ENCODE measurements at places on chromosomes 3 and 15.

DNA sequence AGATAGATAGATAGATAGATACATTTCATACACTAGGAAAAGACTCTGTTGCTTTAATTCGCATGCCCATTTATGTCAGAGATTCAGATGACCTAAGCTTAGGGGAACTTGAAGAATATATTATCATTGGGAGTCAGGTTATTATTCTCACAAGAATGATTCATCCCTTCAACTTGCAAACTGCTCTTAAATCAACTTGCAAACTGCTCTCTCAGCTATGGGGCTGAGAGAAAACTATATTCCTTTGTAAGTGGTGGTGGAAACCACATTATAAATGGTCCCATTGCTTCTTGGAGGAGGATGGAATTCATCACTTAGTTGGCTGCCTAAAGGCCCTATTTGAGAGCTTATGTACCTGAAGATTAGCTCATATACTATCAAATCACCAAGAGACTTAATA lies 160.9 kb upstream of the STAC start:
- DNase-seq: peak; percentile 90

DNA sequence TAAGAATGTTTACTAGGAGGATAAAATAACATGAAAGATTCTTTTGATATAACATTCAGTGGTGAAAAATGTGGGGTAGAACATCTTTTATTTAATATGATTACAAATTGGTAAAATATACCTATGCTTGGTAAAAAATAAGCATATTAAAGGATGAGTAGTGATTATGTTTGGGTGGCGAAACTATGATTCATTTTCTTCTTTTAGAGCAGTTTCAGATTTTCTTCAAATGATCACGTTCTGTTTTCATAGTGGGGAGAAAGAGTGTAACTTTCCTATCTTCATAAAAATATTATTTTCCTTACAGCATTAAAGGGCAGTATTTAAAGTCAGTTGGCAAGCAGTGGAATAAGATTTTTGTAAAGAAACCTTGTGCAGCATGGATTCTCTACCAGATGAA lies 15.5 kb downstream of the DZIP3 start:
- no peak for DNase-seq

DNA sequence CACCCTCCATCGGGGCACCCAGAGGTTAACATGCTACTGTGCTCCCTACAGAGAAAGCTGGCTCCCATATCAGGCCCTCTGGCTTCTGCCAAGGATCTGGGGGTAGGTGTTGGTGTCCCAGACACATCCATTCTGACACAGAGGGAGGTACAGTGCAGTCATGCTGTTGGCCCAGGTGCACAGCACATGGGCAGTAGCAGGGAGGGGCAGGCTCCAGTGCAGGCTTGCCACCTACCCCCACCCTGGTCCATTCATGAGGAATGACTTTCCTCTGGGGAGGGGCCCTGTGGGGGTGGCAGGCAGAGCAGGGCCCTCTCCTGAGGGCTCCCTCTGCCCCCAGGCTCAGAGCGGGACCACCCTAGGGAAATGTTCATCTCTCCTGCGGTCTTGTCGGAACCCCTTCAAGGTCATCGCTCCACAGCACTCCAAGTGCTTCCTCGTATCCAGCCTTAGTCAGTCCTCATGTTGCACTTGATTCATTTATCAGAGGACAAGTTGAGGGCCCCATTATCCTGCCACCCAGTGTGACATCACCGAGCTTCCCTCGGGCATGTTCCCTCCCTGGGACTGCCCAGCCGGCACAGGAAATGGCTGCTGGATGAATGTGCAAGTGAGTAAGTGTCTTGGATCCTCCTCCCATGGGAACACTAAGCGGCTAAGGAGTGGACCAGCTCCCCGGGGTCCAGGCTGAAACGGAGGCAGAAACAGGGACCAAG lies 10.0 kb downstream of the DUSP7 start:
- DNase-seq: peak; percentile 98

DNA sequence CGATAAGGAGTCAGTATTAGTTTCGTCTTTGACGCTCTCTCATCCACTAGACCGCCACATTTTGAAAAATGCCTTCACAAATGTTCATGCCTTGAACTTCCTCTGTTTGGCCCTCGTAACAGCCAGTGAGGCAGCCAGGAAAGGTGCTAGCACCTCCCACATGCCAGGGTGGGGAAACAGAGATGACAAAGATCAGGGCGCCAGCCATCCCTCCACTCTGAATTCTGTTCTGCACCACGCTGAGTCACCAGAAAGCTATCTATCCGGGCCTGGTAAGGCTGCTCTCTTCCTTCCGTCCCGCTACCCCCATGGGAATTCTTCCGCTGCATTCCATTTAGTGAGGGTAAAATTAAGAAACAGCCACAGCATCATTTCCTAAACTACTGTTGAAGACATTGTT lies 31.3 kb upstream of the BCL2L10 start:
- DNase-seq: peak; percentile 93

- no peak for DNase-seq
Measured at GRCh38 chr3:3201611-3202010, 22.1 kb upstream of the CRBN start.

DNA sequence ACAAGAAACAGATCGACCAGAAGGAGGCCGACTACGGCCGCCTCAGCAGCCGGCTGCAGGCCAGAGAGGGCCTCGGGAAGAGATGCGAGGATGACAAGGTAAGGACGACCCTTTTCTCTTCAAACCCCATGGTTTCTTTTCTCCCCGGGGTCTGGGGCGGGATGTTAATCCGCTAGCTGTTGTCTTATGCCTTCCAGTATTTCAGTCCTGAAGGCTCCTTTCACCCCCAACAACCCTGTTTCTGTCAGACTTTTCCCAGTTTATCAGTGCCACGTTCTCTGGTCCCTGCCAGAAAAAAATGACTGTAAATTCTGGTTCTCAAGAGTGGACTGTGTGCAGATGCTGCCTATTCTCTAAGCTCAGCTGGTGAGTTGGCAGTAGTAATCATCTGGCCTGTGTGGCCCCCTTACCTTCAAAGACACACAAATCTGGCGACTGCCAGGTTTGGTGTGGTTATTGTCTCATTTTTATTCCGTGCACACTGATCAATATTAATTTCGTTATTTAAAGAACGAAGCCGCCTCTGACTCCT lies 806 bp downstream of the GOLM2 start:
- peak; percentile 1 for DNase-seq

DNA sequence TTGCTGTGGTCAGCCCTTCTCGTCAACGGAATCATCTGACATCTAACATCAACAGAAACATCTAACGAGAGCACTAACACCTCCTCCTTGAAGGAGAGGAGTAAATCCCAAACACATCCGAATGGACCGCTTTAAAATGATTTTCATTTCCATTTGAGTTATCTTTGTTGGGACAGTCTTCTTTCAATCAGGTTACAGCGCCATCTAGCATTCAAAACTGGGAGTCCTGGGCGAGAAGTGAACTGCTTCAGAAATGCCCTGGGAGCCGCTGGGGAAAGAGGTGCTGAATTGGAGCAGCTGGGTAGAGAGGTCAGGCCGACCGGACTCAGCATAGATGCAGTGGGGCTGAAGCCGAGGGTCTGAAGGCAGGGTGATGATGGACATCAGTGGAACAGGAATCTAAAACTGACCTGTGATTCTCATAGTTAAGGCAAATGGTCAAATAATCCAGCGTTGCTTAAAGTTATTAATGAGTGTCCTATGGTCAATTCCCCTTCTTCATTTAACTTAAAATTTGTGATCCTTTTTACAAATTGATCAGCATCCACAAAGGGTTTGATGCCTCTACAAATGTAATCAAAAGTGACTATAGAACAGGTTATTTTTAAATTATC lies 170.0 kb upstream of the NDN start:
- DNase-seq: peak; percentile 17

DNA sequence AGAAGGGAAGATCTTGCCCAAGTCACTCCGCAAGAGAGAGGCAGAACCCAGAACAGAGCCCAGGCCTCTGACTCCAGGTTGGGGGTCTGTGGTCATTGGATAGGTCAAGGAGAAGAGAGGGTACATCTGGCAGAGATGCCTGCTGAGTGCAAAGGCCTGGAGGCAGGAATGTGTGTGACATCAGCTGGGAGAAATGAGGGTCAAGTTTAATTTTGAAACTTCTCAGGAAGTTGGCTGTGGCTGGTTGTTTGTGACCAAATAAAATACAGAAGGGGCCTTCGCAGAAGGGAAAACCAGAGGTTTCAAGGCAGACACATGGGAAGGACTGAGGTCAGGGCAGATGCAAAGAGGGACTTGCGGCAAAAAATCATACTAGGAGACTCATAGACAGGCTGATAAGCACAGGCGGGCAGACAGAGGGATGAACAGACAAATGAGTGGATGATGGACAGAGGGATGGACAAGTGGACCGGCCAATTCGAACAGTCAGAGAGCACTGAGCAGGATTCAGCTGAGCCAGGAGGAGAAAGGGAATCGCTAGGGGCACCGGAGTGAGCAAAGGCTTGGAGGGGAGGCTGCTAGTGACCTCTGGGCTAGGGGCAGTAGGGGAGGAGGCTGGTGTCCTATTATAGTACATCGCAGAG lies 28.8 kb upstream of the CACNA2D2 start:
- no peak for DNase-seq

DNA sequence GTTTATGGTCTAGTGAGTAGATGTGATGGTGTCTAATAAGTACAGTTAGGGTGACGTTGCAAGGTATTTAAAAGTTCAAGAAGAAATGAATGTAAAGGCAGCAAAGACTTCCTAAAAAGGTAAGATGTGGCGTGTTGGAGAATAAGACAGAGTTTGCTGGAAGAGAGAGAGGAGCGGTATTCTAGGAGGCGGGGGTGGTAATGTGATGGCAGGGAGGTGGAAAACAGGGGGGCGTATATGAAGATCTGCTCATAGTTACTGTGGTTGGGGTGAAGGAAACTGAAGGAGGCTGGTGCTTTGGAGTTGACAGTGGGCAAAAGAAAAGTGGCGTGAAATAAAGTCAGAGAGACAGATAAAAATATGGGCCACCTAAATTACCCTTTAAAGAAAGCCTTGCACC lies 164.9 kb upstream of the LRRN1 start:
- DNase-seq: no peak

DNA sequence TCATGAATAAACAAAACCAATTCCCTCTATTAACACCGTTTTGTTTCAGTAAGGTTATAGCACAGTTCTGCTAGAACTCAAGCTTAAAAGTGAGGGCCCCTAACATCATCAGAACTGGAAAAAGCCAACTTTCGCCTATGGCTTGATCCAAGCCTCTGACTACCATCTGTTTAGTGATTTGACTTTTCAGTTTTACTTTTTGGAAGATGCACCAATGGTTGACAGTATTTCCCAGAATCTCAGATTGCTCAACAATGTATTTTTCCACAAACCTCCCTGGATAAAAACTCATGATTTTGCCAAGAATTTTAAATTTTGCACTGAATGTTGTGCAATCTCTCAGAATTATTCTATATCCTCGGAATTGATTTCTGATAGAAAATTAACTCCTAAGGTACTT lies 190.7 kb downstream of the LSAMP start:
- peak; percentile 49 for DNase-seq

DNA sequence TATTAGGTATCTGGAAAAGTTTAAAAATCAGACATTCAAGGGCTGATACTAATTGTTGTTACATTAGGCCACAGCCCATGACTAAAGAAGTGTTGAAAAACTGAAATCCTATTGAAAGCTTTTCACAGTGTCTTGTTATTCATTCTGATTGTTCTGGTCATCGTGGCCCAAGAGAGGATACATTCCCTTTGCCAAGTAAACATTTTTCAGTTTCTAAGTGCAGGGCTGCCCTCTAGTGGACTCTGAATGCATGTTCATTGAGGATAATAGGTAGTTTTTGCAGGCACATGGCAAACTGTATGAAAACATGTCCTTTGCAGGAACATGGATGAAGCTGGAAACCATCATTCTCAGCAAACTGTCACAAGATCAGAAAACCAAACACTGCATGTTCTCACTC lies 181.1 kb downstream of the MYRIP start:
- DNase-seq: peak; percentile 34

GRCh38 chr3:163924600-163924999 lies 1153.7 kb downstream of the SI start:
- DNase-seq: no peak

GRCh38 chr3:133463347-133463860 lies 63.5 kb downstream of the BFSP2 start:
- DNase-seq: no peak

DNA sequence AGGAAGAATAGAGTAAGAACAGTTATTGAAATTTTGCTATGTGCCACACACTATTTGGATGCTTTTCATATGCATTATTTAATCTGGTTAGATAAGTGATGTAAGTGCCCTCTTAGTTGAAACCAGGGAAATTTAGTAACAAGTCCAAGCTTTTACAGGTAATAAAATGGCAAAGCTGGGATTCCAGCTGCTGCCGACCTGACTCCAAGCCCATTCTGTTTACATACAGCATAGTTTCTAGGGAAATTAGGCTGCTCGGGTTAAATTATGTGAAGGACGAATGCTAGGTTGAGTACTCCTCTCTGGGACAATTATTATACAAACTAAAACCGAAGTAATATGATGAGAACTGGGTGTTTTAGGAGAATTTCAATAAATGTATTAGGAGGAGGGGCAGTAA lies 38.7 kb upstream of the FAH start:
- no peak for DNase-seq

- peak; percentile 68 for DNase-seq
Measured at GRCh38 chr3:10224794-10225665, 23.2 kb upstream of the TATDN2 start.

GRCh38 chr15:68309024-68309423 lies 31.5 kb downstream of the FEM1B start:
- DNase-seq: no peak

DNA sequence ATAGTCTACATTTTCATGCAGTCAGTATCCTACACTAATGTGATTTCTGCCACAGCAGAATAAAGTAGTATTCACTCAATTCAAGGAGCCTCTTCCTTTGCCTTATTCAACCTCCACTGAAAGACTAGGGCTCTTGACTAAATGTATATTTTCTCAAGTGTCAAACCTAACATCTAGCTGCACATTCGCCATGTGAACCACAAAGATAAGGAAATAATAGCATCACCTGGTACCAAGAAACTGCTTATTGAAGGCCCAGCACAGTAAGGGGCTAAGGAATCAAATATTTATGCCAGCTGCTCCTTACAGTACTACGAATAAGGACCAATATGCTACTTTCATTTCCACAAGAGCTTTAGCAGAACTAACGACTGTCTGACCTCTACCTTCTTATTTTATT lies 1.3 kb downstream of the SRP14 start:
- no peak for DNase-seq

GRCh38 chr3:57971975-57972374 lies 36.2 kb upstream of the FLNB start:
- DNase-seq: no peak

DNA sequence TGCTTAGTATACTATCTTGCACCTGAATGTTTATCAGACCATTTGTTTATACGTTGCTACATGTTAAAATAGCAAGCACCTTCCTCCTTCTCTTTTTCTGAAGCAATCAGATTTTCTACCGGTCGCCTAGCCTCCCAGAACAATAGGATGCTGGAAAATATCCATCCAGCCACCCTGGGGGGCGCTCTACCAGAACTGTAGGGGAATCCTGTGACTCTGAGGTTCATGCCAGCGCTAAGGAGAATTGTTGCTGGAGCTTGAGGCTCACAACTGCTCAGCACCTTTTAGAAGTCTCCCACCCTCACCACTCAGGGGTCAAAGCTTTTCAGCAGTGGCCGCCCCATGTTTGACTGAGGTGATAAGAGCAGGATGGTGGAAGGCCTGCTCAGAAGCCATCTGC lies 27.5 kb downstream of the SQOR start:
- no peak for DNase-seq

All from fibroblast of upper back skin (primary cell).